HCT116 (cell line): ENCODE measurements at places on chromosomes 5 and 9.

DNA sequence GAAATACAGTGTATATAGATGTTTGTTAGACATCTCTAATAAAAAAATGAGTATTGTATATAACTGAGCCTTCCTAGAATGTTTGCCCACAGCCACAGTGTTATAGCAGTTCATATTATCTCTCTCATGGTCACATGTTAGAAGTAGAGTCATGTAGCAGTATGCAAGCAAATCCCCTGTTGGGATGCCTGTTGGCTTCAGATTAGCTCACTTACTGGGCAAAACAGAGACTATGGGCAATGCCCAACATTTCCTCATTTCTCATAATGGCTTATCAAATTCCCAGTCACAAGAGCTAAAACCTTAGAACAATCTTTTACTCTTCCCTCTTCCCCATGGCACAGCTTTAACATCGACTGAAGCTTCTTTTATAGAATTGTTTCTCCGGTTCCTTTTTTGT, 27.0 kb upstream of the PDCD1LG2 start:
- no peak for DNase-seq

- DNase-seq, result no peak
Observed at GRCh38 chr5:58241389-58241788, 218.5 kb downstream of the PLK2 start.

DNA sequence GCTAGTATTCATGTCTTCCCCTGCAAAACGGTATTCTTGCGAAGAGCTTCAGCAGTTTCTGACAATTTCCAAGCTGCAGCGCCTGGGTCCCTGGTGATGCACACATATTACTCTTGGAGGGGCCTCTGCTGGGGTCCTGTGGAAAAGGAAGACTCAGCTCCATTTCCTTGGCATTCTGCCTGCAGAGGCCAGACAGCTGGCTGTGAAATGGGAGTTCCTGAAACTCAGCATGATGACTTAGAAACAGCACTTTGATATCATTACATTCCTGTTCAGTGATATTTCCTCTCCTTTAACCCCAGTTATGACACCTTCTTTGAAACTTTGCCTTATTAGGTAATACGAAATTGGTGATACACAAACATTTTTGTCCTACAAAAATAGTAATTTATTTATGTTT, 98.5 kb downstream of the APBA1 start:
- no peak for DNase-seq

GRCh38 chr5:154058055-154059038, 19.6 kb downstream of the MFAP3 start:
- peak; percentile 52 for DNase-seq

GRCh38 chr5:34811706-34812105, 27.3 kb upstream of the TTC23L start:
- no peak for DNase-seq
